ENCODE measurements at places on chromosomes 12 and 14. TPM values are rescaled to one million over a fixed set of nuclear protein-coding genes. Genes with fewer than 3 reads are reported as not detected.

DNA sequence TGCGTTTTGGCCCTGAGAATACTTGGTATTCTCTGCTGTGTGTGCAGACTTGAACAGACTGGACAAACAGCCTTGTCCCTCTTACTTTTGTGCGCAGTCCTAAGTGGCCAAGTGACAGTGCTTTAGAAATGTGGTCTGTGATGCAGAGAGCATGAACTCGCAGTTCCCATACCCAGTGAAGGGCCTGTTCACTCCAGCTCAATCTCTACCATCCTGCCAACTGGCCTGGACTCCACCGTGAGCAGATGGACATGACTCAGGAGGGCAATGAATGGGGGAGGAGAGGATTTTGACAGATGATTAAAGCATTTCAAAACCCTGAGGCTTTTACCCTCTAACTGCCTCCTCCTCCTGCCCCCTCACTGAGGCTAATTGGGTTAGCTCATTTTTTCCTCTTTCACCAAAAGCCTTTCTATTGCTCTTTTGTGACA is 62.5 kb upstream of the PYGL start:
- peak; percentile 23 for DNase-seq
- no peaks in the 10 kb centered on the region for H3K27me3 ChIP-seq
- H3K27ac ChIP-seq = no peak overlapping the region
- H3K36me3 ChIP-seq = no peaks in the 10 kb centered on the region

DNA sequence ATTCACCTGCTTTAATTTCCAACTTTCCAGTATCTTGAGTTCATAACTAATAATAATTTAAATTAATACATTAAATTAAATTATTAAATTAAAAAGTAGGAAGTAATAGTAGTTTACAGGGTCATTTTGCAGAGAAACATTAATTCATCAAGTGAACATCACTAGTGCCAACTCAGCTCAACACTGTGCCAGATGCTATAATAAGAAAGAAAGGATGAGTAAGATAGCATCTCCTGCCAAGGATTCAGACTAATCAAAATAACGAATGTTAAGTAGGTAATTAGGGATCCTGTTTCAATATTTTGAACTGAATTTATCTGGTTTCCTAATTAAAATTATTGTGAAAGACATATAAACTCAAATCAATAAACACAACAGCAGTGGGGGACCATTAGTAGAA is 596.7 kb downstream of the SLC6A15 start:
- no peak overlapping the region for H3K4me3 ChIP-seq
- H3K4me1 ChIP-seq = no peaks in the 10 kb centered on the region
- no peak overlapping the region for H3K27ac ChIP-seq
- no peaks in the 10 kb centered on the region for H3K27me3 ChIP-seq
- no peak for DNase-seq
- no peaks in the 10 kb centered on the region for H3K36me3 ChIP-seq

Gene HOXC5
- not detected for total RNA-seq

Gene TEAD4
- total RNA-seq = 59.0 TPM

All from SJCRH30 (cell line).